ENCODE measurements at places on chromosomes 16 and 17. TPM values are rescaled to one million over a fixed set of nuclear protein-coding genes. Genes with fewer than 3 reads are reported as not detected.

DNA sequence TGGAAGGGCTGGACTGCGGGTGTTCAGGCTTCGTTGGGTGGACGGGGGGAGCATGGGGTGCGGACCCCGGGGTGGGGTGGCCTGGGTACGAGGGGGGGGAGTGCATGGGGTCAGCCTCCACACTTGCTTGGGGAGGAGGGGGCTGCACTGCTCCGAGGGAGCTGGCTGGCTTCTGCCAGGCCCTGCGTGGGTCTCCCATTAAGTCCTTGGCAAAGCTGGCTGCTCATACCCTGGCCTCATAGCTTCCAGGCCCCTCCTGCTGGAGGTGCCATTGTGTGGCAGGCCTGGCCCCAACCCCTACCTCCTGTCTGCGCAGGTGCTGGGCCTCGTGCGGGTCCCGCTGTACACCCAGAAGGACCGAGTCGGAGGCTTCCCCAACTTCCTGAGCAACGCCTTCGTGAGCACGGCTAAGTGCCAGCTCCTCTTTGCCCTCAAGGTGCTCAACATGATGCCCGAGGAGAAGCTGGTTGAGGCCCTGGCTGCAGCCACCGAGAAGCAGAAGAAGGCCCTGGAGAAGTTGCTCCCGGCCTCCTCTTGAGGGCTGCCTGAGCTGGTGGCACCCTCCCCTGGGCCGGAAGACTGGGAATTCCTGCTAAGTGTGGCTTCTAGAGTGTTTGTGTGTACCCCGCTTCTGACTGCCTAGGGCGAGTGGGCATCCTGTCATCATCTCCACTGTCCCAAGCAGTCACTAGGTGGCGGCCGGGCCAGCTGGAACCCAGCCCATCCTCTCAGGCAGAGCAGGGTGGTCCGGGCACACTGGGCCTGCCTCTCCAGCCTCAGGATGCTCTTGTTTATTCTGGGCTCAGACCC is 1.5 kb downstream of the NUDT16L1 start:
- no peak for DNase-seq

- no peak for DNase-seq
These were observed 25.3 kb downstream of the LITAF start for GRCh38 chr16:11561454-11561805.

- no peak for DNase-seq
These were observed 772 bp downstream of the PFAS start for GRCh38 chr17:8249621-8250500.

The LRRC37A2 gene
- 56.6 TPM for polyA plus RNA-seq

The PRSS36 gene
- polyA plus RNA-seq: 0.67 TPM

The LYRM9 gene
- 26.5 TPM for polyA plus RNA-seq

DNA sequence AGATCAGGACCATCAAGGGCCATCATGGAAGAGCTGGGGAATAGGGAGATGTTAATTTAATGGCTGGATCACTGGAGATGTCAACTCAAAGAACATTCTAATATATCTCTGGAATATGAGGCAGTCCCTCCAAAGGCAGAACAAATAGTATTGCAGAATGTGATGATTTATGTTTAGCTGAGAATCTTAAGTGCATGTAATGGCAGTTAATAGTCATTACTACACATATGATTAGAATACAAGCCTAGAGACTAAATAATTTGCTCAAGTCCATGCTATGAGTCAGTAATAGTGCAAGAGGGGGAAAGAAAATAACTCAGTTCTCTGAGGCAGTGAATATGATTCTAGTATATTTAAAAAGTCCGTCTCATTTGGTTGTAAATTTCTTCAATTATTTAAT is 32.3 kb downstream of the SNTB2 start:
- DNase-seq: no peak

DNA sequence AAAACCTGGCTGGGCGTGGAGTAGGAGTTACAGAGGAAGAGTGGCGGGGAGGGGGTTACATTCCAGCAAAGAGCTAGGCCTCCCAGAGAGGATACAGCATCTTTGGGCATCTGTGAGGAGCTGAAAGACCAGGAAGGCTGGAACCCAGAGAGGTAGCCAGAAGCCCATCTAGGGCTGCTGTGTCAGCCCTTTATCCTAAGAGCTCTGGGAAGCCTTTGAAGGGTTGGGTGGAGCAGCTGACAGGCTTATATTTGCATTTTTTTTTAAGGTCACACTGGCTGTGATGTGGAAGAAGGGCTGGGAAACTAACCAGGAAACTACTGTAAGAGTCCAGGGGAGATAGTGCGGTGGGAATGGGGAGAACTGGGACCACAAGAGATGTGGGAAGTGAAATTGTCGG is 6.8 kb upstream of the CNOT1 start:
- DNase-seq: no peak

DNA sequence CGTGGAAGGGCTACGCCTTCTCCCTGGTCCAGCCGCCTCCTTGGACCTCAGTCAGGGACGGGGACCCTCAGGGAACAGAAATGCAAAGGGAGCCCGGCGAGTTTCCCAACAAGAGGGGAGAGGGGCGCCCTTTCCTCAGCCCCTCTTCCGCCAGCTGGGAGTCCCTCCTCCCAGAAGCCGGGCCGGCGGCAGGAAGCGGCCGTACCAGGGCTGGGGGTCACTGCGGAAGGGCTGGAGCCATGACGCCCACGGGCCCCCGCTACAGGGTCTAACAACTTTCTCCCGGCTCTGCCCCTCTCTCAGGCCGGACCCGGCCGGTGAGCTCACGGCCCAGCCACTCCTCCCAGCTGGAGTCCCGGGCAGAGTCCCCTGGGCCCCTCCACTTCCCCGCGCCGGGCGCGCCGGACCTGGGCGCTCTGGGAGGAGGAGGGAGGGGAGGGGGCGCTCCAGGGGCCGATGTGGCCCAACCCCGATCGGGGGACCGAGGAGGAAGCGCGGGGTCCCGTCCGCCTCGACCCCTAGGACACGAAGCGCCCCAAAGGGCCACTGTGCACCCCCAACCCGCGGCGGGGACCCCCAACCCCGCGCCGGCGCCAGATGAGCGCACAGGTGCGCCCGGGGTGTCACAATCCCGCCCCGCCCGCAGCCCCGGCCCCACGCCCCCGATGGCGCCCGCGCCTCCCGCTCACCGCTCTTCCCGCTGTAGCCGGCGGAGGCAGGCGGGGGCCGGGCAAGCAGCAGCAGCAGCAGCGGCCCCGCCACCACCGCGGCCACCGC is 578 bp downstream of the PGAP6 start:
- DNase-seq: no peak

The TRIM72 gene
- polyA plus RNA-seq: 0.17 TPM

The RCVRN gene
- polyA plus RNA-seq: not detected

The FN3K gene
- 29.7 TPM for polyA plus RNA-seq

DNA sequence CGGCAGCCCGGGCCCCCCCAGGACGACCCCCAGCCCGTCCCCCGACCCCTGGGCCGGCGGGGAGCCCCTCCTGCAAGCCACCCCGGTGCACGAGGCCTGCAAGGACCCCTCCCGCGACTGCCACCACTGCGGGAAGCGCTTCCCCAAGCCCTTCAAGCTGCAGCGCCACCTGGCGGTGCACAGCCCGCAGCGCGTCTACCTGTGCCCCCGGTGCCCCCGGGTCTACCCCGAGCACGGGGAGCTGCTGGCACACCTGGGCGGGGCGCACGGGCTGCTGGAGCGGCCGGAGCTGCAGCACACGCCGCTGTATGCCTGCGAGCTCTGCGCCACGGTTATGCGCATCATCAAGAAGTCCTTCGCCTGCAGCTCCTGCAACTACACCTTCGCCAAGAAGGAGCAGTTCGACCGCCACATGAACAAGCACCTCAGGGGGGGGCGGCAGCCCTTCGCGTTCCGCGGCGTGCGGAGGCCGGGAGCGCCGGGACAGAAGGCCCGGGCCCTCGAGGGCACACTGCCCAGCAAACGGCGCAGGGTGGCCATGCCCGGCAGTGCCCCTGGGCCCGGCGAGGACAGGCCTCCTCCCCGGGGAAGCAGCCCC is 15.6 kb upstream of the ZFPM1 start:
- no peak for DNase-seq

DNA sequence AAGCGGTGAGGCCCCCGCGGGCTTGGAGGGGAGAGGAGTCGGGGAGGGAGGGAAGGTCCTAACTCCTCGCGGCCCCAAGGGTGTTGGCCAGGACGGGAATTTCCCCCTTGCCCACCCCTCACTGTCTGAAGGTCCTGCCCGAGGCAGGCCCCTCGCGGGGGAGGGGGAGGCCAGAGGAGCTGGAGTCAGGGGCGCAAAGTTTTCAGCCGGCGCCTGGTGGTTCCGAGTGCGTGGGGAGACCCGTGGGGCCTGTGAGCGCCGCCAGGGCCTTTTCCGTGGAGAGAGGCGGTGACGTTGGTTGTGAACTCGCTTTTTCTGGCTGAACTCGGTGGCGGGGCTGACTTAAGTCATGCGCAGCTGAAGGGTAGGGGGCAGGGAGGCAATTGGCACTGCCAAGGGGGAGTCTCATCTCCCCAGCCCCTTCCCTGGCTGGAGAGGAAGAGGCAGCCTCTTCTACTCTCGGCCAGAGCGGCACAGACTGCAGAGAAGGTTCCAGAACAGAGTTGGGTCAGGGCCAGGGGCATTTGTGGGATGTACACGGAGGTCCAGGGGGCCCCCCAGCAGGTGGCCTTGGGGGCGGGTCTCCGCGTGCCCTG is 1.5 kb downstream of the CACNA1H start:
- DNase-seq: no peak

- no peak for DNase-seq
These were observed 9.8 kb downstream of the OTOP3 start for GRCh38 chr17:74945543-74945942.

GRCh38 chr17:64500862-64501765 is 4.3 kb upstream of the POLG2 start:
- no peak for DNase-seq

DNA sequence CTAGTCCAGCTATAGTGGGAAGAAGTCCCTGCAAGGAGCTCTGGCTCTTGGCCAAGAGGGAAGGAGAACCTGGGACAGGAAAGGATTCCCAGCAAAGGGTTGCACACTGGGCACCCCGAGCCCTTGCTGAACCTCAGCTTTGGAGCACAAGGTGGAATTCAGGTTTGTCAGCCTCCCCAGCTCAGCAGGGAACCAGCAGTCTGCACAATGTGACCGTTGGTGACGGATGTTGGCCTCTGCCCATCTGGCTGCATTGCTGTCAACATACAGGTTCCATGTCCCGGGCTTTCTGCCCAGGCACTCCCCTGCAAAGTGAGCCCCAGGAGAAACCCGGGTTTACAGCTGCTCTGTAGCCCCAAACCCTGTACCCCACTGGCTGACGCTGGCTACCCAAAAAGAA is 6.7 kb downstream of the RPRML start:
- DNase-seq: no peak

- DNase-seq: no peak
These were observed 601 bp downstream of the JMJD8 start for GRCh38 chr16:683396-684070.

- no peak for DNase-seq
These were observed 32.9 kb downstream of the CPSF4L start for GRCh38 chr17:73228748-73229236.

DNA sequence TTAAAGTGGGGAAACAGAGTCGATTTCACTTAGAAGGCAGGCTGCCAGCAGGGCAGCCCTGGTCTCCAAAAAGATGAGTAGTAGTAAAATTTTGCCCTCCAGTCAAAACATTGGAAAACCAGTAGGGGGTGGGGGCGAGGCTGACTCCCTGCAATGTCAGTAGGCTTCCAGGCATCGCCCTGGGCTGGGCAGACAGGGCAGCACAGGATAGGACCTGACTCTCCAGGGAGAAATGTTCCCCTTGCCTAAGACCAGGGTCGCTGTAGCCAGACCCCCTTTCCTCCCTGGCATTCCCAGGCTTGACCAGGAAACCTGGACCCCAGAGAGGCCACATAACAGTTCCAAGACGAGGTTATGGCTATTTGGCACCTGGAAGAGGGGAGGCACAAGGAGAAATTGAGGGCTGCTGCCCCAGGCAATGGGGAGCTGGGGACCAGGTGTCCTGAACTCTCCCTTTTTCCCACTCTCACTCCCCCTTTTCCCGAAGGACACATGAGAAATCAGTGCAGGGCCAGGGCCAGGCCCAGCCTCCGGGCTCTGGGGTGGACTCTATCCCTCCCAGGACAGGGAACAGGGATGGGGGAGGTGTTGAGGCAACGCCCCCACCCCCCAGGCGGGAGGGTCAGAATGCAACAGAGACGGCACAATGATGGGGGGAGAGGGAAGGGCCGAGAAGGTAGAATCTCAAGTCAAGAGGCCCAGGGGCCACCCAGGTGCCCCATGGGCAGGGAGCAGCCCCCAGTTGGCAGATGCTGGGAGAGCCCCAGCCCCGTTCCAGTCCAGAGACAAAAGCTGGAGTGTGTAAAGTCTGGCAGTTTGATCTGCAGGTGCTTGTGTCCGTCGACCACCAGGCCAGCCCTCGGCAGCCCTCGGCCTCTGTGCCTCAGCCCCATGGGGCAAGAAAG is 4.5 kb upstream of the SAMD14 start:
- DNase-seq: no peak

- DNase-seq: peak; percentile 42
These were observed 34.4 kb upstream of the PRKCB start for GRCh38 chr16:23801378-23801777.

The TMIGD1 gene
- 0.78 TPM for polyA plus RNA-seq

The DHRS7C gene
- not detected for polyA plus RNA-seq
